Activated naive CD8-positive, alpha-beta T cell treated with anti-CD3 and anti-CD28 coated beads, Interleukin-2, amount 50 U/mL, for 16 hours (primary cell): ENCODE measurements at places on chromosomes 11 and 22.

DNA sequence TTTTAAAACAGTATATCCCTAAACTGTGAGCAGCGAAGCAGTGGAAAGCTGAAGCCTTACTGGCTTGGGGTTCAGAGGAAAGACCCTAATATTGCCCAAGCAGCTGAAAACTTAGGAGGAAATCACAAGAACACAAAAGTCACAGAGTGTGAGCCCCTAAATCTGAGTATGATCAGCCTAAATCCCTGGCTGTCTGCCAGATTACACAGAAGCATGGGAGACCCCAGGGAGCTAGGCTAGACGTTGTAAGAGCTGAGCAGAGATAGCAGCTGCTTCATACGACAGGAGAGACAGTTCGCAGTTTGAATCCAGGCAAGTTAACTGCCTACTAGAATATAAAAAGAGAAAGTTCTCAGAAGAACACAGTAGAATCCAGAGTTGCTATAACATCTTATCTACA is 81.2 kb downstream of the PACS1 start:
- no peak for DNase-seq

DNA sequence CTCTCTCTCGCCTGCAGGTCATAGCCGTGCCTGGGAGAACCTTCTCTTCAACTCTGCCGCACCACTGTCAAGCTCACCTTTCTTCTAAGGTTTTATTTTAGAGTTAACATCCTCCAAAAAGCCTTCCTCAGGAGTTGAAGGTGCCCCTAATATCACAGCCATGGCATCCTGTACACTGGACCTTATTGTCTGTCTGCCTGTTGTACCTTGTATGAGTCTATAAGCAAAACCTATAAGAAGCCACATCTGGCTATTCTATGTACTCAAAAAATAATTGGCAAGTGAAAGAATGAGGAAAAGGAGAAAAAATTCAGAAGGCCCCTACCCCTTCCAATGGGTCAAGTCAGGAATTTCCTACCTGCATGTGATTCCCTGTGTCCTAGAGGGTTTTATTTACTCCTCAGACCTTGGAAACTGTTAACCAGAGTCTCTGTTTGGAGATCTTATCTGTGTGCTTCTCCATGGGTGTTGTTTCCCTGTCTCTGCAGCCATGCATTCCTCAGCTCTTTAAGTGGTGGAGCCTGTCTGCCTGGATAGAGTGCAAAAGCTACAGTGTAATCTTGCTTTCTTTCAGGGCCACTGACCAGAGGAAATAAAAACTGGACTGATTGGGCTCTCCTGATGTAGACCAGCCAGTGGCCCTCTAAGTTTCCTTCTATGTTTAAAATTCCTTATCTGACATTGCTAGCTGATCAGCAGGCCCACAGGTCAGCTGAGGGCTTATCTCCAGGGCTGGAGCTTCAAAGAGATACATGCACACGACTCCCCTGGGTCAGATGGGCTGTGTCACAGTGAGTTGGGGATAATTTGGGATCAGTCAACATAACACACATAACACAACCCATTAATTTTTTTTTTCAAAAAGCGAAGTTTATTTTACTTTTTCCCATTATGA is 37.6 kb upstream of the TMEM135 start:
- no peak for DNase-seq

DNA sequence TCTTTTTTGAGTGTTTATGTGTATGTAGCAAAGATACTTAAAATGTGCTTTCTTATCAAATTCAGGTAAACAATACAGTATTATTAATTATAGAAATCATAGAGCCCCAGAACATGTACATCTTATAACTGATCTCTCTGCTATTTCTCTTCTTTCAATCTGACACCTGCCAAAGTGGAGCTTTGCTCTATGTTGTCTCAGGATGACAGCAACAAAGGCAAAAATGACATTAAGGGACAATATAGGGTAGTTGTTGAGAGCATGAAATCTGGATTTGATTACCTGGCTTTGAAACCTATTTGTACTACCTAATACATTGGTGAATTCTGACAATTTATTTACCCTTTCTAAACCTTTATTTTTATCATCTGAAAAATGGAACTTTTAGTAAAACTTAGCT is 7.0 kb downstream of the OR5J2 start:
- no peak for DNase-seq

DNA sequence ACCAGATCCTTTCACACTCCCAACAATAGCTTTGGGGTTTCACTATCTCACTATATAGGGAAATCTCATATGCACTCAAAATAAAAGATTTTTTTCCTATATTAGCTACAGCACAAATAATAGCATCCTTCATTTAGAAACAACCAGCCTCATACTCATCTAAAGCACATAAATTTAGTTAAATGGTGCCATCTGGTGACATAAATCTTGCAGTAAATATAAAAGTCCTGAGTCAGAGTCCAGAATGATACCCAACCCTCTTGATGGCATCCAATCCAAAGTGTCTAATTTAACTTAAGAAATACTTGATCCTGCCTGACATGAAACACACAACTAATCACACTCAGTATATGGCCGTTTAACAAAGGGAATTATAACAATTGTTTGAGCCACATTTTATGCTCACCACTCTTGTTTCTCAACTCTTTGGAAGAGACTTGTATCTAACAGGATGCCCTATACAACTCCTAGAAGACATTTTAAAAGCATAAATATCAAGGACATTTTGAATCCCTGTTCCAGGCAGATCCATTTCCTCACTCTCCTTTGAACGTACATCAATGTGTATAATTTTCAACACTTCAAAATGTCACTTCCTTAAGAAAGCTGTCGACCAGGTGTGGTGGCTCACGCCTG is 36.2 kb downstream of the DLG2 start:
- DNase-seq = no peak

- DNase-seq = no peak
Observed at GRCh38 chr11:2940921-2941821, 12.0 kb upstream of the PHLDA2 start.

- DNase-seq = no peak
Observed at GRCh38 chr22:46415776-46416519, 80.4 kb downstream of the TRMU start.

- no peak for DNase-seq
Observed at GRCh38 chr11:46643986-46644385, 26.6 kb downstream of the ATG13 start.

GRCh38 chr11:95487391-95487790 is 256.4 kb upstream of the SESN3 start:
- DNase-seq = no peak

DNA sequence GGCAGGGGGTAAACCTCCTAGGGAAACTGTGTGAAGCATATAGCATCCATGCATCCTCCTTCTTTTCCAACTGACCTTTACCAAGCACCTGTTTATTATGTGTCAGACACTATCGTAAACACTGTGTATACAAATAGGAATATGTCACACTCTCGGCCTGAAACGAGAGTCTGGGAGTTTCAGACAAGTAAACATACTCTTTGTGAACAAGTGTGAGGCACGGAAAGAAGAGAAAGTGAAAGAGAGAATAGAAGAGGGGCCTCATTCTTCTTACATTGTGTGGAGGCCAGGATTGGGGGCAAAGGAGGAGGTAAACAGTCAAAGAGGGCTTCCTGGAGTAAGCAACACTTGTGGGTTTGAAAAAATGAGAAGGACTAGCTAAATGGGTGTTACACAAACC is 16.4 kb downstream of the CSNK2A3 start:
- DNase-seq = no peak

DNA sequence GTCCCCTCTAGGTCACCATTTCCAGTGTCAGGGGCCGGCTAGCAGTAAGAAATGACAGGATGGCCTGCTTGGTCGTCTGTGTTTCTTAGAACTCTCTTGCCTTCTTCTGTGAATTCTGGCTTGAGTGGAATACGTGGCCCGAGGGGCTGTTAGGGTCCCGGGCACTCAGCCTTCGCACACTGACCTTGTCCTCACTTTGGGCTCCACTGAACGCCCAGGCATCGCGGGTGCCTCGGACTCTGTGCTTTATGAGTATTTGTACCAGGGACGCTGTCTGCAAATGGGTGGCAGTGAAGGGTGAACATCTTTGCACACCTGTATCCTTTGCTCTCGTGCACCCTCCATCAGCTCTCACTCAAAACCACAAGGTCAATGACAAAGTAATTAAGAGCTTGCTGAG is 123.4 kb upstream of the ANO1 start:
- no peak for DNase-seq

GRCh38 chr11:11978792-11979487 is 29.5 kb downstream of the DKK3 start:
- no peak for DNase-seq

GRCh38 chr22:50178871-50179869 is 6.5 kb upstream of the TRABD start:
- no peak for DNase-seq

DNA sequence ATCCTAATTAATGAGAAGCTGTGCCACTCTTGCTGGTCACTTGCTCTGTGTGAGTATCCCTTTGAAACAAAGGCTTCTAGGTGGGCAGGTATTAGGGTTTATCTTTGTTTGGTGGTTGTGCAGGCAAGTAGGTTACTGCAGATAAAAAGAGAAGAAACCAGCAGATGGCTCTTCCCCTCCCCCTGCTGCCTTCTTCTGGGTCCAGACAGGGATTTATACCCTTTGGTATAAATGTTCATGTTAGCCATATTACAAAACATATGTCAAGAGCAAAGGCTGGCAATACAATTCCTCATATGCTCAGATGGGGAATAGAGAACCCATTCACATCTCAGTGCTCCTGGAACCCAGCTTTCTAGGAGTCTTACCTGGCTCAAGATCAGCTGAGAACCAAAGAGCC is 109.9 kb downstream of the NAV2 start:
- no peak for DNase-seq

GRCh38 chr11:63917692-63918506 is 935 bp upstream of the RCOR2 start:
- DNase-seq = no peak

GRCh38 chr11:64235437-64236161 is 1.2 kb downstream of the VEGFB start:
- DNase-seq = no peak

DNA sequence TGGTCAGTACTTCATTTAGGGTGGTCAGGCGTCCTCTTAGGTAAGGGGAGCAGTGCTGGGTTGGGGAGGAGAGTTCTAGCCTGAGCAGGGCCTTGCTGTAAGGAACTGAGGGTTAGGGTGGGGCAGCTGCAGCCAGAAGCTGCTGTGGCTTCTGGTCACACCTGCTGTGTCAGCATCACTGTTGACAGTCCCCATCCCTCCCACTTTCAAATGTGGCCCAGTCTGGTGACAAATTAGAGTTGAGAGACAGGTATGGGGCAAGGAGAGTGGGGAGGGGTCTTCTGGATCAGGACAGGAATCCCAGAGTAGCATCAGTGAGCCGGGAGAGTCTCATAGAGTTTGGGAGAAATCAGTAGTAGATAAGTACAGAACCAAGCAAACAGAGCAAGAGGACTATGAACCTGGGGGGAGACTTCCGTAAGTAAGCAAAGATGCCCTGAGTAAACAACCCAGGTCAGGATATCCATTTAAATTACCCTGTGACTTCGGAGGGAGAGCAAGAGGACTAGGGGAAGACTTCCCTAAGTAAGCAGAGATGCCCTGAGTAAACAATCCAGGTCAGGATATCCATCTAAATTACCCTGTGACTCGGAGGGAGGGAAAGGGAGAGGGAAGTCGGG is 53.7 kb downstream of the PPP6R2 start:
- DNase-seq = no peak

- DNase-seq = no peak
Observed at GRCh38 chr11:17516551-17517150, 27.6 kb downstream of the USH1C start.
